ENCODE measurements at places on chromosomes 7 and 10.

GRCh38 chr7:100372694-100373093, 593 bp upstream of the PILRA start:
- DNase-seq: no peak

- no peak for DNase-seq
Measured at GRCh38 chr10:9416331-9416730, 1361.8 kb downstream of the GATA3 start.

DNA sequence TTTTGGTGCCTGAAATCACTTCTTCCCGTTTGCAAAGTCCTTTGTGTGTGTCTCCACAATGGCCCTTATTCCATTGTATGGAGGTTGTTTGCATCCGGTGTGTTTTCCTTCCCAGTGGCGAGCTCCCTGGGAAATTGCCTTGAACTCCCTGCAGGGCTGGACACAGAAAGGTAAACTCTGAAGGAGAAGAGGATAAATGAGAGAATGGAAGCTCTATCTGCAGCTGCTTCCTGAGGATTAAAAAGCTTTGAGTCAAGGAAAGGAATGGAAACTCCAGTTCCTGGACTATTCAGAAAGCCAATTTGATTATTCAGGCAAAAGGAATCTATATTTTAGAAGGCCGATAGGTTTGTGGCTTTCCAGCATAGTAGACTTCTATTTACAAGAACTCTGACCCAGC, 4.4 kb upstream of the GRK5 start:
- DNase-seq: no peak

DNA sequence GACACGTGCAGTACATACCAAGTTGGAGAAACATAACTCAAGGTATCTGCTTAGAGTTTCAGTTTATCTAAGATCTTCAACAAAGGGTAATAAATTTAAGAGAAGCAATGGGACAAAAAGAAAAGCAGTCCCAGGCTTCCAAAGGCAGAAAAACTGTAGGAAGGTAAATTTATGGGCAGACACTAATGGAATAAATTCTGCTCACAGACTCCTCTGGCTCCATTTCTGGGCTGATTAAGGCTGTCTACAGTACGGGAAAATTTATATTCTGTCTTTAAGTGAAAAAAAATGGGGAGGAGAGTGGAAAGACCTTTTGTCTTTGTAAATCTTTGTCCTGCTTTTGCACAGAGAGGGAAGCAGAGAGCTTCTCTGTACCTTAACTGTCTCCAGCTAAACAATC, 587.5 kb upstream of the IGFBP3 start:
- no peak for DNase-seq
